ENCODE measurements at places on chromosomes 2 and 18.

GRCh38 chr2:230669386-230669950 lies 43.2 kb upstream of the CAB39 start:
- DNase-seq = no peak

- DNase-seq = no peak
Observed at GRCh38 chr2:181552808-181553207, 95.6 kb downstream of the ITGA4 start.

DNA sequence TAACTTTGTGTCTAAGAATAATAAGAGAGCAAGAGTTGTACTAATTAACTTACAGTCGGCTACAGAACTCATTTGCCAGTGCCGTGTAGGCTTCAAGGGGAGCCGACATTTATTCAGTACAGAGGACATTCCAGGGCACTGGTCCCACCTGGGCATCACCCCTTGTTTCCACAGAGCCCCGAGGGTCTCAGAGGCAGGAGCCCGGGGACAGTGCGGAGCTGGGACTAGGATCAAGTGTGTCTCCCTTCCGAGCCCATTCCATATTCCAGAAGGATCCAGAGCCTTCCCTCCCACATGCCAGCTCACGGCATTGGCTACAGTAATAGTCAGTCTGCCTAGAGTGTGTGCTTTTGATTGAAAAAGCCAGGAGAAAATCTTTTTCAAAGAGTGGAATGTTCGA lies 71.5 kb upstream of the CTDP1 start:
- DNase-seq = no peak

- DNase-seq = no peak
Observed at GRCh38 chr18:46433121-46433826, 223.7 kb downstream of the LOXHD1 start.

- DNase-seq = no peak
Observed at GRCh38 chr2:80852808-80853139, 548.2 kb upstream of the LRRTM1 start.

DNA sequence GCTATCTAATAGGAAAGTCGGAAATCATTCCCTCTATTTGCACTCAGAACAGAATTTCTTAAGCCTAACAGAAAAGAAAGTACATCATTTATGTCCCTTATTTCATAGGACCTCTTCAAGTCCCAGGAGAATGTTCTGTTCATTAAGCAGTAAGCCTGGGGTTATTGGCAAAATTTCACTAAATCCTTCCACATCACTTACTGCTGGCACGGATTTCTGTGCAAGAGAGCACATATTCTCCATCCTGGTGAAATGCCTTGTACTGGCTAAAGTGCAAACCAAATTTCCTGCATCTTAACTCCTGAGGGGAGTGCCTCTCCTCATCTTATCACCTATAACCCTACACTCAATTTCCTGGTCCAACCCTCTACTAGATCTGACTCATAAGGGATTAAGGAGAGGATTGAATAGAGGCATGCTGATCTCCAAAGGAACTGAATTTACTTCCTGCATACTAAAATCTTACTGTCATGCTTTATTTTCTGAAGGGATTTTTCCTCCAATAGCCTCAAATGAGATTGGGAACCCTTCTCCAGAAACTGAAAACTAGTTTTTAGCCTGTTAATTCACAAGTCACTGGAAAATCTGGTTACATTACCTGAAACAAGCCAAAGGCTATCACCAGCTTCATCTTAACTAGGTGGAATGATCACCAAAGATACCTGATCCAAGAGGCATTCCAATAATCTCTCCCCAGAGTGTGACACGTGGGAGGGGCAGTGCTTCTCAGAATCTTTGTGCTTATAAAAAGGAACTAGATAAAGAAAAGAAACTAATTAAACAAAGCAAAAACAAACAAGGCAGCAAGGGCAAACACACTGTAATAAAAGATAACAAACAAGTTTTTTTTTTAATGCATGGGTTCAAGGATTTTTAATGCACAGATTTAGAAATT lies 311.1 kb downstream of the NR4A2 start:
- no peak for DNase-seq

DNA sequence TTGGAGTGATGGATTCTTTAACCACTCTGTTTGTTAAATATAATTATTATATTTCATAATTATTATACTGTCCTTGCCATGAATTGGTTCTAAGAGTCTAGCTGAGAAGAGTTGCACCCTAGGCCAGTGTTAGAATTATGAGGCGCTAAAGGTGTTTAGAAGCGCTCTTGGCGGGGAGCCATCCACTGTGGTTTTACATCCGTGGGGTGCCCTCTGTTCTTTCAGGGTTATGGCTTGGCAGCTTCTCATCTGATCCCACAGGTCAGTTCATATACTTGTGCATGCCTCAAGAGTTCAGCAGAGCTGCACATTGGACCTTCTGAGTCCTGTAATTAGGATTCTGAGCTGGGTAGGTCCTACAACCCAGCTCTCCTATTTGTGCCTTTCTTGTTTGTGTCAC lies 9.1 kb downstream of the ASAP2 start:
- no peak for DNase-seq

DNA sequence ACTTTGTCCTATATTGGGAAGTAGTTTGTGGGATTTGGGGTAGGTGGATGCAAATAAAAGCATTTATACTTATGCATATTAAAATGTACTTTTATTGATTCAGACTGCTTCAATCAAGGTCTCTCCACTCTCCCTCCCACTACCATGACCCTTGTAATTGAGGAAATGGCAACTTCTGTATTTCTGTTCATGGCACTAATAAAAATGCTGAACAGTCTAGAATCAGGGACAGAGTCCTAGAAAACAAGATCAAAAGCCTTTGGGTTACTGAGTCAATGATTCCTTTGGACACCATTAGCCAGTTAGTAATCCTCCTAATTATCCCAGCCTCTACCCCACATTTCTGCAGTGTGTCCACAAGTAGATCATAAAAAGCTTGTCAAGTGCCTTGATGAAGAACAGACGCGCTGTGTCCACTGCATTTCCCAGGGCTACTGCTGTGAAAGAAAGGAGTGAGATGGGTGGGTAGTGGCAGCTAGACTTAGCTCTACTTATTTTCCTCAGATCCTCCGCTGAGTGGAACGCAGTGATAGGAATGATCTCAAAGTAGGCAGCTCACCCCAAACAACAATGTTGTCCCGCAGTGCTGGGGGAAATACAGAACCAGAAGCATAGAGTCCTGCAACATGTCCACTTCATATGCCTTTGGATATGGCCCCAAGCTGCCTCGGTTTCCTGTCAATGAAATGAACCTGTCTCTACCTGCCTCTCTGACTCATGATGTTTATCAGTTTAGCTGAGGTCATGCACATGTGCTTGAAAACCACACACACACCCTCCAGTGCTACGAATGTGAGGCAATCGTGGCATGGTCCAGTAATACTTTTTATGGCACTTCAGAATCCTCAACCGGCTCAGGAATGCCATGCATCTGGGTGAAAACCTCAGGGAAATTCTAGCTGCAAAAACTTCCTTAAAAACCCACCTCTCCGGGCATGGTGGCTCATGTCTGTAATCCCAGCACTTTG lies 115.5 kb downstream of the COL6A3 start:
- DNase-seq = no peak

GRCh38 chr2:8573234-8573941 lies 108.5 kb upstream of the ID2 start:
- no peak for DNase-seq

DNA sequence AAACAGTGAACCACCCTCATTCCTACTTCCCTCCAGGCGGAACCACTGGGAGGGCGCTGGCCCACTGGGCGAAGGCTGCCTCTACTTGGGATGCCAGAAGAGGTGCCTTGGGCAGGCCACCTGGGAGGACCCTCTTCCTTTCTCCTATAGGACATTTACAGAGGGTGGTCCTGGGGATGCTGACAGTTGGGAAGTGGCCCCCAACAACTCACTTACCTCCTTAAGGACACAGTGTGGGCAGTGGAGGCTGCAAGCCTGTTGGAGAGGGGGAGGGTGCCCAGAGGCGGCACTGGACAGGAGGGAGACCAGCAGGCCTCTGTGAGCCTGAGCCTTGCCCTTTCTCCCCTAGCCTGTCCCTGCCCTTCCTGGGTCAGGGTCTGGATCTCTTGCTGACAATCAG lies 346.4 kb upstream of the HS6ST1 start:
- no peak for DNase-seq

DNA sequence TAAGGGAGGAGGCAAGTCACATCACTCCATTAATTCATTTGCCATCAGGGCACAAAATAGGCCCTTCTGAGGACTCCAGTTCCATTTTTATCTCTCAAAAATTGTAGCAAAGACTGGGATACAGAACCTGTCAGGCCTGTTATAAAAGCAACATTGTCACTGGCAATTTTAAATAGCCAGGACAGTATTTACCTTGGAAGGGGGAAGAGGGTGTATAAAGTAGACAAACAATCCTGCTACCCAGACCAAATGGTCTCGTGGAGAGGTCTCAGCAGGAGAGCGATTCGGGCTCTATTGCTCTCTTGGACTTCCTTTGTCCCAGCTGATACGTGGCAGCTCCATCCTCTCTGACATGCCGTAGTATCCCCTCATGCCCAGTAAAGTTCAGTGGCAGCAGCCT lies 740.3 kb upstream of the HS6ST1 start:
- DNase-seq = no peak

- DNase-seq = no peak
Observed at GRCh38 chr2:3406501-3406900, 27.0 kb downstream of the TRAPPC12 start.

DNA sequence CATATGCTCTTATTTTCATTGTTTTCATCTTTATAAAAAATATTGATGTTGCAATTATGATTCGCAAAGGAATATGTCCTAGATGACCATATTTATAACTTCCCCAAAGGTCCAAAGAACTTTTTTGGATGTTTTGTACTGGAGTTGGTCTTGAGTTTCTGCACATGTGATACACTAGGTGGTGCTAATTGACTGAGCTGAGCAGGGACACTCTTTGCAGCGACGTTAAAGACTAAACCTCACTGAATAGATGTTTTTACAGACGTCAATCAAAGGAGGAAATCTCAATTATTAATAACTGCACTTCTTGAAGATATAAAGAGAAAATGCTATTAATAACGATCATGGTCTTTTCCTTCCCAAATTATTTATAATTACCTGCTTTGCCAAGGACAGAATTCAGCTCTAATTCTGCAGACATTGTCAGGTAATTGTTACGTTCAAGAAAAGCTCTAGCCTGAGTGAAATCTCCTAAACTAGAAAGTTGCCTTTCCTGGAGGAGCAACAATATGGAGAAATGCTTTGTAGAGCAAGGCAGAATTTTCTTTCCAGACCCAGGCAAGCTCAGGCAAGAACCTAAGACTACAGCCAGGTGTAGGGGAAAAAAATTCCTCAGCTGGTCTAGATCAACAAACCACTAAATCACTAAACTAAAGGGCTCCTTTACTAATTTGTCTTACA lies 119.3 kb upstream of the RBBP8 start:
- DNase-seq = no peak

GRCh38 chr2:212777020-212777491 lies 238.5 kb upstream of the ERBB4 start:
- DNase-seq = no peak

GRCh38 chr2:156164091-156164720 lies 168.3 kb downstream of the NR4A2 start:
- DNase-seq = no peak

- DNase-seq = no peak
Observed at GRCh38 chr2:12192762-12193161, 446.3 kb downstream of the LPIN1 start.

- DNase-seq = no peak
Observed at GRCh38 chr2:68643011-68643873, at the start of gene PROKR1. PROKR1 (plus strand) TSS chr2:68643579; CDS start chr2:68645822, 2,243 bp downstream.

DNA sequence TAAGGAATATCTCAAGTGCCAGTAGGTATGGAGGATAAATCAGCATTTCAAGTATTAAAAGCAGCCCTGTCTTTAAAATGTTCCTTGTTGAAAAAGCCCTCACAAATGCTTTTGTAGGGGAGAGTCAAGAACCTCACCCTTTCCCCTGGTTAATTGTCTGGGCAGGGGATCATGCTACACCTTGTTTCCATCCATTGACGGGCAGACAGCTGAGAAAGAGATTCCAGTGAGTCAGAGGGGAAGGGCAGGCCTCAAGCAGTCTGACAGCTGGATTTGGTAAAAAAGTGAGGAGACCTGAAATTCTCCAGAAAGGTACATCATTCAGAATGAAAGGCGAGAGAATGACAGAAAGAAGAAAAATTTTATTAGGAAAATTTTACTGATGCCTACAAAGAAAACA lies 203.2 kb upstream of the CYP26B1 start:
- no peak for DNase-seq

GRCh38 chr2:151353995-151354394 lies 3.4 kb upstream of the TNFAIP6 start:
- DNase-seq = no peak

GRCh38 chr2:196530910-196531309 lies 108.6 kb upstream of the CCDC150 start:
- DNase-seq = no peak

- DNase-seq = peak; percentile 38
Observed at GRCh38 chr2:42492691-42493467, 903 bp downstream of the KCNG3 start.
